ENCODE measurements at places on chromosomes 7 and 10.
A peak's percentile ranks its signal among the peaks of the same experiment; 100 is the strongest.

DNA sequence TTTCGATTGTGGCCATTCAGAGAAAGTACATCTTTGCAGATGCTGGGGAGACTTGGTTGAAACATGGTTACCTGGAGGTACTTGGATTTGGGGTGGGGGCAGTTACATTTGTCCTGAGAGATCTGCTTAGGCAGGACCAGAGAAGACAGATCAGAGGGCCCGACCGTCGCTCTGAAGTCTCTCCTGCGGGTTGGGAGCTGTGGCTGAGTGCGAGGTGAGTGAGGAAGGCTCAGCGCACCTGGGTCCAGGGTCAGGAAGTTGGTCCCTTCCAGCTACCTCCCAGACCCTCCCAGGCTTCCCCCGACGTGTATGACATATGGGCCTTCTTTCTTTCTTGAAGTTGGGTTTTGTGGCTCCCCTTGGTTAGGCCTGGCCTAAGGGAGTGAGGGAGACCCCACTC lies 56.3 kb downstream of the LHPP start:
- DNase-seq = no peak

GRCh38 chr7:149799397-149800168 lies 26.2 kb upstream of the ZNF467 start:
- DNase-seq = peak; percentile 74

- no peak for DNase-seq
These were observed 747.1 kb upstream of the GALNT17 start for GRCh38 chr7:70384891-70385290.

GRCh38 chr10:132397671-132398565 lies 918 bp downstream of the PWWP2B start:
- peak; percentile 60 for DNase-seq

DNA sequence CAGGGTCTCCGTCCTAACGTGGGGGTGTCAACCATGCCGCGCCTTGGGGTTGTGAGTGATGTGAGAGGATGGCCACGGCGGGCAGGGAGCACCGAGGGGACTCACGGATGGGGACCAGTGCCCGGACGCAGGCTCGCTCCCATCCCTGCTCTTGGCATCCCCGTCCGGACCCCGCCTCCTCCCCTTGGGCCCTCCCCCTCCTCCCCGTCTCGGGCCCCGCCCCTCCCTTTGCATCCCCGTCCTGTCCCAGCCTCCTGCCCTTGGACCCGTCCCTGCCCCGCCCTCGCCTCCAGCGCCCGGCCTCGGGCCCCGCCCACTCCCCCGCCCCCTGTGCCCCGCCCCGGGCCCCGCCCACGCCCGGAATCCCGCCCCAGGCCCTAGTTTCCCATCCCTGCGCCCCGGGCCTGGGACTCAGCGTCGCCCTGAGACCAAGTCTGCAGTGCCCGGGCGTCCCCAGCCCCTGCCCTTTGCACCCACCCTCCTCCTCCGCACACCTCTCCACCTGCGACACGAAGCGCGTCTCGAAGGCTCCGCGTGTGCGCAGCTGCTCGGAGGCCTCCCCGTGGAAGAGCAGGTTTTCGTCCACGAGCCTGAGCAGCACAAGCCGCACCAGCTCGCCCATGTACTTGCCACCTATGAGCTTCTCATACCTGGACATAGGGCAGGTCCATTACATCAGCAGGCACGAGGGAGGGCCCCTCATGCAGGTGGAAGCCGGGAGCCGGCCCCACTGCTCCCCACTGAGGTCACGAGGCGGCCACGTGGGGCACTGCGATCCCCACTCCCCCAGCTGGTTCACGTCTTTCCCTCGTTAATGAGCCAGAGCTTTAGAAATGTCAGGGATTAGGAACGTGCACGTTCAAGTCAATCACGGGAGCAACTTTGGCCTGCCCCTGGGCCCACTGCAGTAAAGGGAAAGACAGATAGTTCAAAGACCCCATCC lies 5.1 kb upstream of the MYL7 start:
- DNase-seq = peak; percentile 80

- no peak for DNase-seq
These were observed 77.4 kb downstream of the RBM20 start for GRCh38 chr10:110721406-110722038.

DNA sequence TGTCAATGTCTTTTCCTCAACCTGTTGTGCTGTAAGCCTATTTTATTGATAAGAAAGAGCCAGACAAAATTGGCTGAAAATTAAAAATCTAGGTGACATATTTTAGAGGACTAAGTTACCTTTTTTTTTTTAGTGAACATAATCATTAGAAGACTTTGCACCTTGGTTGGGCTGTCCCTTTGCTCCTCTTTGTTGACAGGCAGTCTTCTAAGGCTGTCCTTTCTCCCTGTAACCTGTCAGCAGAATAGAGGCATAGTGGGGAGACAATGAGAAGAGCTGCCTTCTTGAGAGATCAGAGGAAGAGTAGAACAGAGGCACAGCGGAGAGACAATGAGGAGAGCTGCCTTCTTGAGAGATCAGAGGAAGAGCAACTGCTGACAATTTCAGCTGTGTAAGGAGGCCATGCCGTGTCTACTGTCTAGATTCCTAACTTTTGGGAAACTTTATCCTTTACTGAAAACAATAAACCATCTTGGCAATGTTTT lies 238.3 kb upstream of the FZD1 start:
- no peak for DNase-seq

- no peak for DNase-seq
These were observed 105.7 kb downstream of the NEURL1 start for GRCh38 chr10:103599211-103599610.

- no peak for DNase-seq
These were observed 7.4 kb downstream of the ARHGAP21 start for GRCh38 chr10:24716295-24716694.

GRCh38 chr7:116591202-116592040 lies 66.6 kb downstream of the CAV1 start:
- no peak for DNase-seq

DNA sequence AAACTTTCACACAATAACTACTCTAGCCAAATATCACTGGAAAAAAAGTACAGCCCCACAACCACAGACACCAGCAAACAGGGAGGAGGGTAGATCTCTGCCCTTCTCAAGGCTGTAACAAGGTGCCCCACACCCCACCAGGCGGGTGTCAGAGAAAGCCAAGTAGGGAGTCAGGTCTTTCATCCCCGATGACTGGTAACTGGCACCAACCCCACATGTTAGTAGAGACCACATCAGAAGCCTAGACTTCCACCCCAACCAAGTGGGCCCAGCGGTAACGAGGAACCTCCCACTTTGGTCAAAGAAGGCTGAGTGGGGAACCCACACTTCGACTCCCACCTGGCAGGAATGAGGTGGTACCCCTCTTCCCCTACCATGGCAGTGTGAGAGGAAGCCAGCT lies 16.4 kb upstream of the RUFY2 start:
- peak; percentile 53 for DNase-seq

GRCh38 chr7:122268101-122268500 lies 36.4 kb downstream of the FEZF1 start:
- no peak for DNase-seq

GRCh38 chr7:129739427-129739826 lies 127.9 kb downstream of the NRF1 start:
- DNase-seq = no peak

GRCh38 chr10:129766611-129767550 lies 197.2 kb downstream of the EBF3 start:
- no peak for DNase-seq

GRCh38 chr7:130598056-130598455 lies 70.5 kb downstream of the COPG2 start:
- no peak for DNase-seq

DNA sequence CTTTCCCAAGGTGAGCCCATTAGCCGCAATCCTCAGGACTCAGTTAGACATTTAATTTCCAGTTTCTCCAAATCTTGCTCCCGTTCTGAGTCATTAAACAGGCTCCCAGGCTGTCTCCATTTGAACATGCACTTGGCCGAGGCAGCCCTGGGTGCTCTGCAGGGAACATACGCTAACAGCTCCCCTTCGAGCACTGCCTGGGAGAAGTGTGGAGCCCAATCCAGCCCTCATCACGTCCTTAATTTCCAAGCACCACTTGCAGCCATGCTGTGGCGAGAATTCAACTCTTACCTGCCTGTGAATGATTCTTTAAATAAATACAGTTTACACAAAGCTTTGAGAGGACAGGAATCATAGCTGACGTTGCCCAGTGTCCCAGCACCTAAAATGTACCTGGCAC lies 218.2 kb downstream of the CCSER2 start:
- DNase-seq = no peak

DNA sequence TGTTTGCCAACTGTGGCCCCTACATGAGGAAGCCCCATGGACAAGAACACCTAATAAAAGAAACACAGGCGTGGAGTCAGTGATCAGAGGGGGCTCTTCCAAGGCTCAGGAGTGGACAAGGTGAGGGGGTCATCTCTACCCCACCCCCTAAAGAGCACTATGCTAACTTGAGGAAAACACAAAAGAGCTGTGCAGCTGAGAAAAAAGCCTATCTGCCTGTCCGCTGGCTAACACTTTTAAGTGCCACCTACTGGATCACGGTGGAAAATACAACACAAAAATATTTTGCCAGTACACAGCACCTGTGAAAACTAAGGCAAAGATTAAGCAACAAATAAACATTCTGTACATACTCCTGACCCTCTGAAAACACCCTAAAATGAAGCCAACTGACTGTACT lies 53.1 kb upstream of the COBL start:
- DNase-seq = no peak

- DNase-seq = no peak
These were observed 113.2 kb upstream of the GPR26 start for GRCh38 chr10:123552760-123553554.

DNA sequence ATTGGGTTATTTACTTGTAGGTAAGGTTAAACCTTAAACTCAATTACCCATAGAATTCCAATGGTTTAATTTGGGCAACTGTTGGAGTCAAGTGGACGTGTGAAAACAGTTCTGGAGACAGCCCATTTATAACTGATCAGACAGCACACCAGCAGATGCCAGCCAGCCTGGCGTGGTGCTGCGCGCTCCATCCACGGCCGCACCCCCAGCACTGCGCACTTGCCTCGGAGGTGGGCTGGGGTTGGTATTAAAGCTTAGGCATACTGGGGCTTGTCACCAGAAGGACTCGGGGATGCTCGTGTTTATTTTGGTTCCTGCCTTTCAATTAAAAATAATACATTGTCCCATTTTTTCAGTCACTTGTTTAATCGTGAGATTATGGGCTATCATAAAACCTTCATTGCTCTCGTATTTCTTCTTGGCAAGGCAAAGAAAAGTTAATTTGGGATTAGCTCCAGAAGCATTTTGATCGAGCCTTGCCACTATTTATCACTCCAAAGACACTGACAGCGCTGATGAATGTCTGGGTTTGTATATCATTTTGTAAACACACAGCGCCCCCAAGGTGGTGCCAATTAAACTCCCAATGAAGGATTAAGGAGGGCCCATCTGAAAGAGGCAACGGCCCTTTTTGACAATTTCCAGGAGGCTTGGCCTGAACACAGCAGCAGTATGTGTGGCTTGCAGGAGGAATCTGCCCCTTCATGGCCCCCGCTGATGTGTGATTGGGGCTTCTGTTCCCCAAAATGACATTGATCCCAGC lies 204.5 kb upstream of the CXCL12 start:
- DNase-seq = no peak

DNA sequence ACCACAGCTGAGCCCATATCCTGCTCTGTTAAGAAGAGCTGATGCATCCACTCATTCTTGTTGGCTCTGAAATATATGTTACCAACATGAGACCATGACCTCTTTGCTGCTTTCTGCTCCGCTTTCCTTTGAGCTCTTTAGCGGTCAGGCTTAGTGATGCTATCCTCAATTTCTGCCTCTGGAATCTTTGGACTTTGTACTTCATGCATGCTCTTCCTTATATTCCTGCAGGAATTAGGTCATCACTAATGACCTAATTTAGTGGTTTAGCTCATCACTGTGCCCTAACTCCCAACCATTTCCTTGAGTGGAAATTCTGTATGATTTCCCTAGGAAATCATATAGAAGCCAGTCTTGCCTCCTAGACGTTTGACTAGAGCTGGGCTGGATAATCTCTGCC lies 119.5 kb downstream of the AOAH start:
- DNase-seq = no peak

DNA sequence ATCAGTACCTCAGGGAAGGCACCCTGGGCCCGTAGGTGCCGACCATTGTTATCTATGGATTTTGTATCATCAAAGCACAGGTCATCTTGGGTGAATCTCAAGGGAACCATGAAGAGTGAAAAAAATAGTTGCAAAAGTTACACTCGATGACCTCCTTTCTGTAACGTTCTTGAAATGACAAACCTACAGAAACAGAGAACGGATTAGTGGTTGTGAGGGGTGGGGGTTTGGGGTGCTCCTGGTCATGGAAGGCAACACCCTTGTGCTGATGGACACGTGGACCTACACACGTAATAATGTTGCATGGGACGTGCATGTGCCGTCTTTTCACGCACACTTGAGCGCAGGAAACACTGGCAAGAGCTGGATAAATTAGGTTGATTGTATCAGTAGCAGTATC lies 655.9 kb downstream of the SDK1 start:
- no peak for DNase-seq

DNA sequence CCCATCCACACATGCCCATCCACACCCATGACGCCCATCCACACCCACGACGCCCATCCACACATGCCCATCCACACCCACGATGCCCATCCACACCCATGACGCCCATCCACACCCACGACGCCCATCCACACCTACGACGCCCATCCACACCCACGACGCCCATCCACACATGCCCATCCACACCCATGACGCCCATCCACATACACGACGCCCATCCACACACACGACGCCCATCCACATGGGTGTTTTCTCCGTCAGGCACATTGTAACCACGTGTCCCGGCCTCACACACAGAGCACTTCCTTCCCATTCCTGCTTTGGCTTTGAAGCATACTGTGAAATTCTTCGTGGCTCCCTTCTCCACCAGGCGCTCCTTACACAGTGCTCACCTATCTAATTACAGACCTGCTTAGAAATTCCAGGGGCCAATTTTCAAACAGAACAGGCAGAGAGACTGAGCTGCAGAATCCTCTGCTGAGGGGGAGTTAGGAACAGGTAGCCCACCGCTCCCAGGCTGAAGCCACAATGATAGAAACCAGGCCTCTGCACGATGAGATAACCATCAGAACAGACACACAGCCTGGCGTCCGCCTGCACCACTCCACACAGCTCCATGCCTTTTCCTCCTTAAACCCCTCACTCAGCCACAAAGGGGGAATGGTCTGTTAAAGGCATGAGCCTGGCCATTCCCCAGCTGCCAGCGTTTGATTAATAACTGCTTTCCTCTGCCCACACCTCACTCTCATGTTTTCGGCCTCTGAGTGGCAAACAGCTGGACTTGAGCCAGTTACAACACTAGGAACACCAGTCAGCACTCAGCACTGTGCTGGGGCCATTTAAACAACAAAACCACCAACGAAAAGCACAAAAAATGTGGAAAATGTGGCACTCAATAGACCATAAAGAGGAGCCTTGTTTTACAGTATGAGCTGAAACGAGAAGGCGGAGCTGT lies 501.6 kb downstream of the PTPRN2 start:
- no peak for DNase-seq
